SK-N-DZ (cell line): ENCODE measurements at places on chromosomes 2 and 18.

DNA sequence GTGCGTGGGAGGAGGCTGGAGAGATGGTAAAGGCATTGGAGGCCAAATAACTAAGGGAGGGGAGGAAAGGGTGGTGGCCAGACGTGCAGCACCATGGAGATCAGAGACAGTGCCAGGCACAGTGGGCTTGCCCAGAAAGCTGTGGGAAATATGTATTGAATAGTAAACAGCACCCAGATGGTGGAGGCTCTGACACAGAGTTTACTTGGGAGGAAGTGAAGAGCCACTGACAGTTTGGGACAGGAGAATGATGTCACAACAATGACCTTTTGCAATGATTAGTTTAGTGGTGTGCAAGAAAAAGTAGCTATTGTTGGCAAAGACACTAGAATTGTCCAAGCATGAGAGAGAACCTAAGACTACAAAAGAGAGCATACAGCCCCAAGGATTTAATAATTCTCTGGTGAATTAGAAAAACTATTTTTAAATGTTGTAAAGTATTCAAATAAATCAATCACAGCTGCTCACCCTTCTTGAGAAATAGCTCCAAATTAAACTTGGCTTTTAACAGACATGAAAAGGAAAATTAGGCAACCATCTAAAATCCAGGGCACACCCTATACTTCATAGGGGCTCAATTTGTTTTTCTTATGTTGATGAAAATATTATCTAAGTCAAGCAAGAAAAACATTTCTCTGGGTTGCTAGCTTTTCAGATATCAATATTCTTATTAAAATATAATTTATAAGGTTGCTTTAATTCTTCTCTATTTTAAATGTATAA is 458.7 kb upstream of the HNRNPA3 start:
- DNase-seq: no peak

DNA sequence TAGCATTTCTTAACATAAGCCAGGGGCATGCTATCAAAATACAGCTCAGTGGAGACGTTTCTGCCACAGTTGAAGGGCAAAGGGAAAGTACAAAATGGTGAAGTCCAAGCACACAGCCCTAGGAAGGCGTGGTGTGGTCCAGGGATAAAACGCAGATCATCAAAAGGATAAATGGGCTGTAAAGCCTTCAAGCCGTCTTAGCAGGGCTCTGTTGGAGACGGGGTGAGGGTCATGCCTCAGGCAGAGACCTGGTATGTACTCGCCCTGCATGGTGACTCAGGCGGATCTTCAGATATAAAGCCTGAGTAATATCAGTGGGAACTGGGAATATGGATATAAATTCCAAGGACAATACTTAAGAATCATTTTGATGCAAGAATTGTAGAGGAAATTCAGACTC is 61.2 kb downstream of the NGEF start:
- no peak for DNase-seq

GRCh38 chr2:222358876-222359275 is 60.1 kb upstream of the PAX3 start:
- no peak for DNase-seq

DNA sequence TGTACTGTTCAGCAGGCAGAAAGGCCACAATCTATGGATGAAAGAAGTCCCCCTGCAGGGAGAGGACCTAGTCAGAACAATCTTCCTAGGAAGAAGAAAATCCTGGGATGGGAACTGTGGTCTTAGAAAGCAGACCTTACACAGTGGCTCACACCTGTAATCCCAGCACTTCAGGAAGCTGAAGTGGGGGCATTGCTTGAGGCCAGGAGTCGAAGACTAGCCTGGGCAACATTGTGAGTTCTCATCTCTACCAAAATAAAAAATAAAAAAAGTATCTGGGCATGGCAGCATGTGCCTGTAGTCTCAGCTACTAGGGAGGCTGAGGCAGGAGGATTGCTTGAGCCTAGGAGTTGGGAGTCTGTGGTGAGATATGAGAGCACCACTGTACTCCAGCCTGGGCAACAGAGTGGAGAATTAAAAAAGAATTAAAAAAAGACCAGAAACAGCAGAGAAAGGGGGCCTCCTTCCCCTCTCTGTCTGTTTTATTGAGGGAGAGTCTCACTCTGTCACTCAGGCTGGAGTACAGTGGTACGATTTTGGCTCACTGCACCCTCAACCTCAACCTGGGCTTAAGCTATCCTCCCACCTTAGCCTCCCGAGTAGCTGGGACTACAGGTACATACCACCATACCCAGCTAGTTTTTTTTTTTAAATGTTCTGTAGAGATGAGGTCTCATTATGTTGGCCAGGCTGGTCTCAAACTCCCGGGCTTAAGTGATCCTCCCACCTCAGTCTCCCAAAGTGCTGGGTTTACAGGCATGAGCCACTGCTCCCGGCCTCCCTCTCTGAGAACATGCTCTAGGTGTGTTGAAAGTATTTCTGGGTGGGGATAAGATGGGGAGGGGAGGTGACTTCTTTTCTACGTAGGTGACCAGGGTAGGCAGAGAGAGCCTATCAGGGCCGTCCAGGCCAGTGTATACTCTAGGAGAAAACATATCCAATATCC is 7.4 kb downstream of the RHOB start:
- DNase-seq: no peak

DNA sequence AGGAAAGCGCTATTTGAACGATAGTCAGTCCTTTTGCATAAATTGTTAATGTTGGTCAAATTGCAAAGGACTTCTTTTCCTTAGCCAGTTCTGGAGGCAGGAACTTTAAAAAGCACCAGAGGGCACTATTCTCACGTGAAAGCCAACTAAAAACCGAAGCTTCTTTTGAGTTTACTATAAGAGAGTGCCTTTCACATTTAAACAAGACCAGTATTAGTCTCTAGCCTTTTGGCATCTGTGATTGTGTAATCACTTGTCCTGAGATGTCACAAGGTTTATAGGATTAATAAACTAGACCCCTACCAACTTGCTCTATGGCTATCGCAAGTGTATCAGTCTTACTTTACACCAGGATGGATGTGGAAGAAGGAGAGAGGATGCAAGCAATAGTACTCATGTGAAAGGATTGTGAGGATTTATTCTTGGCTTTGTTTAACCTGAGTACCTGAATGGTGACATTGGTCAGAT is 14.4 kb upstream of the STAT4 start:
- DNase-seq: peak; percentile 26

GRCh38 chr2:121001641-121002040 is 266.0 kb downstream of the GLI2 start:
- no peak for DNase-seq

DNA sequence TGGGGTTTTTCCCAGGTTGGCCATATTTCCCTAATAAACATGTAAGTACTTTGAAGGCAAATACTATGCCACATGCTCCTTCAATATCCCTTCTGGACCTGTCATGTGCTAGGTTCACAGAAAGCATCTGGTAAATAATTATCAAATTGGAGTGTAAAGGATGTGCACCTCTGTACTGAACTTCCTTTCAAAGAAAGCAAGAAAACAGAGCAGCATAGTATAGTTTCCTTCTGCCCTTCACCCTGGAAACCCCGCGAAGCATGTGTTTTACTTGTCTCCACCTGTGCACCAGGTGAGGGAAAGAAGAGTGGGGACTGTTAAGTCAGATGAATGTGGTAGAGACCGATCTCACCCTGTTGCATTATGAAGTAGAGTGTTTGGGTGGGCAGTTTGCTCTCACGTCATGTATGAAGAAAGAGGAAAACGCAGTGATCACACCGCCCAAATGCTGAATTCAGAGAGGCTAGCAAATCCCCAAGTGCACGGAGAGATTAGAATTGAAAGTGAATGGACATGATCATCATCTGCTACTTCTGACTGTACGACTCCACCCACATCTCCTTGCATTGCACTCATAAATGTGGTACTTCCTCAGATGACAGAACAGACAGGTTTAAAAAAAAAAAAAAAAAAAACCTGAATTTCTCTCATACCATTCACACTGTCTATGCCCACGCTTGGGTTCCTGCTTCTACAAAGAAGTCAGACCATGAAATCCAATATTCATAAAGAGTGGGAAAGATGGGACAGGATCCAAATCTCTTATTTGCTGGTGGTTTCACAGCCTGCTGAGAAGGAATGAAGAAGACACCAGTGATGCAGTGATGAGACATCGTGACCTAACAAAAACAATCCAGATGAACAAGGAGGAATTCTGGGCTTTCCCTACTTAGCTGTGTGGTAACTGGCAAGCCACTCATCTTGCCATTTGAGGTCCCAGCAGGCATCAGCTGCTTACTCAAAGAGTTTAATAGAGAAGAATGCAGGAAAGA is 448.6 kb downstream of the BCL11A start:
- DNase-seq: no peak

DNA sequence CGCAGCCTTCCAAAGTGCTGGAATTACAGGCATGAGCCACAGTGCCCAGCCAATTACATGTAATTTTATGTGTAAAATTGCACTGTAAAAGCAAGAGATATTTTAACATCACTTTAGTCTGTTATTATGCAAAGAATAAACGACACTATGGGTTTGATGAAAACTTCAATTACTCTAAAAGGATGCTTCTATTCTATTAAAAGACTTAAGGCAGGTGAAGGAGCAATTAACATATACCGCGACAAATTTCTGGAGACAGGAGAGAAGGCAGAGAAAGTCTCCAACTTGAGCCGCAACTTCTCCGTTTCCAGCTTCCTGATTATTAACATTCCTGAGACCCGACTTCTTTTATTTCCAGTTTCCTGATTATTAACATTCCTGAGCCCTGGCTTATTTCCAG is 53.7 kb downstream of the FAM210A start:
- DNase-seq: no peak

- no peak for DNase-seq
These were observed 14.1 kb upstream of the GPC1 start for GRCh38 chr2:240421381-240421780.

DNA sequence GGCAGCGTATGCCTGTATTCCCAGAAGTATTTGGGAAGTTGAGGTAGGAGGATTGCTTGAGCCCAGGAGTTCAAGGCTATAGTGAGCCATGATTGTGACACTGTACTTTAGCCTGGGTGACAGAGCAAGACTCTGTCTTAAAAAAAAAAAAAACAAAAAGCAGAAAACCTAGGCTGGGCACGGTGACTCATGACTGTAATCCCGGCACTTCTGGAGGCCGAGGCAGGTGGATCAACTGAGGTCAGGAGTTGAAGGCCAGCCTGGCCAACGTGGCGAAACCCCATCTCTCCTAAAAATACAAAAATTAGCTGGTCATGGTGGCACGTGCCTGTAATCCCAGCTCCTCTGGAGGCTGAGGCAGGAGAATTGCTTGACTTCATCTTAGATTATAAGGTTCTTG is 46.4 kb downstream of the MTA3 start:
- no peak for DNase-seq

DNA sequence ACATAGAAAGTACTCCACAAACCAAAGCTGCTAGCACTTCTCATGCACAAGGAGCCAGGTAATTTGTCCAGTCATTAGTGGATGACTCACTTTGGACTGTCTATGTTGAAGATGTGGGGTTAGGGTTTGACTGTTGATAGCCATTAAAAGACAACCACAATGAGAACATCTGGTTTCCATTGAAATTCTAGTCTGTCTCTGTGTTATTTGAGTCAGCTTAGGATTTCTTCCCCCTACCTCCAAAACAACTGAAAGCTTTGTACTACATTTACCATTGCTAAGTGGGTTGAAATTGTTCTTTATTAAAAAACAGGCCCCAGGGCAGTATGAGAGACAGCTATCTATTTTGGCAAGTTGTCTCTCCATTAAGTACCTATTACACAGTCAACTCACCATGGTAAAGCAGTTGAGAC is 50.2 kb upstream of the ANKRD44 start:
- DNase-seq: no peak

- DNase-seq: no peak
These were observed 19.4 kb downstream of the ZNF516 start for GRCh38 chr18:76475450-76476194.

GRCh38 chr2:25259737-25260124 is 82.0 kb downstream of the DNMT3A start:
- DNase-seq: no peak

- no peak for DNase-seq
These were observed 164.9 kb downstream of the GFPT1 start for GRCh38 chr2:69221960-69222751.

- no peak for DNase-seq
These were observed 9.6 kb downstream of the FTCDNL1 start for GRCh38 chr2:199841409-199841808.

DNA sequence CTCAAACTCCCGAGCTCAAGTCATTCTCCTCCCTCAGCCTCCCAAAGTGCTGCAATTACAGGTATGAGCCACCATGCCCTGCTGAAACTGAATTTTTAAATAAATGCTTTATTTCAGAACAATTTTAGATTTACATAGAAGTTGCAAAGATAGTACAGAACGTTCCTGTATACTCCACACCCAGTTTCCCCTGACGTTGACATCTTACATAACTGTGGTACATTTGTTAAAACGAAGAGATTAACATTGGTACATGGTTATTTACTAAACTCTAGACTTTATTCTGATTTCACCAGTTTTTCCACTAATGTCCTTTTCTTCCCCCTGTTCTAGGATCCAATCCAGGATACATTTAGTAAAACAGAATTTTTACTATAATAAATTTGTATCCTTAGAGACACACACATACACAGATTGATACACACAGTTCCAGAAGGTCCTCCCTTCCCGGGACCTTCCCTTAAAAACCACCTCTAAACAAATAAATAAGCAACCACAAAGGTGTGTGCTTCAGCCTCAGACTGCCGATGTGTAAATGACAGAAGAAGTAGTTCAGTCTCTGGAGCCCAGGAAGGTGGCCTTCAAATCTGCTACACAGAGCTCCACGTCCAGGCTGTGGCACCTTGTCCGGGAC is 6.9 kb downstream of the NEU2 start:
- DNase-seq: no peak

GRCh38 chr2:180370511-180371205 is 363.6 kb upstream of the CWC22 start:
- DNase-seq: no peak

GRCh38 chr2:31788273-31788672 is 207.5 kb upstream of the SRD5A2 start:
- DNase-seq: no peak

- peak; percentile 70 for DNase-seq
These were observed 74.7 kb downstream of the HNRNPLL start for GRCh38 chr2:38528008-38528442.

DNA sequence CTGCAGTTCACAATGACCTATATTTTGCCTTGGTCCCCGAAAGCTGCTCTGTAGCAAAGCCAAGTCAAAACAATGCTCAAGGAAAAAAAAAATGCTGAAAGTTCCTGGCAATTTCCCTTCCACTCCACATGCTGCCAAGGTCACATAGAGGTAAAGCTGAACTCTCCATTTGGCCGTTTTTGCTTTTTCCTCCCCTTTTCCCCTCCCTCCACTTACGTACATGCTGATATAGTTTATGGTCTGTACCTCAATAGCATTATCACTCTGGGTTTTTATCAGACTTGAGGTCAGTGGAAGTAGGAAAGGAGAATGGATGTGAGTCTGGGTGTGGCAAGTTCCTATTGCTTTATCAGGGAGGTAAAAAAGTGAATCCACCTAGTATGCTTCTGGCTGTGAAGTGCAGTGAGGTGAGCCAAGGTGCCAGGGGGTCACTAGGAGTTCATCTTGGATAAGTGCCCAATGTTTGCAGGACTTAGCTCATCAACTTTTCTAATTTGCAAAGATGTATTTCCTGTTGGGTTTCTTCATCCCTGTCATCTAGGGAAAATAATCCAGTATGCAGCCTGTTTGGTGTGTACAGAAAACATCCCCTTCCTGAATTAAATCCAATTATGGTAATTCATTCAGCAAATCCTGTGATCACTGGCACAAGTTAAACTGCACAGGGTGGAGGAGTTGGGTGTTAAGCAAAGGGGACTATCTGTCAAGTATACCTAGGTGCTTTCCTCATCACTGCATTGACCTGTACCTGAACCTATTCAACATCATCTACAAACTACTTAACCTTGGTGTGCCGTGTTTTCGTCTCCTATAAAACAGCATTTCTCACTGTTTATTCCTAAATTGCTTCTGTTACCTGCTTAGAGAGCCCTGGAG is 124.3 kb upstream of the CYP26B1 start:
- no peak for DNase-seq

GRCh38 chr2:240932001-240932723 is 26.0 kb downstream of the CROCC2 start:
- DNase-seq: no peak
